ENCODE measurements at places on chromosomes 4 and X.

DNA sequence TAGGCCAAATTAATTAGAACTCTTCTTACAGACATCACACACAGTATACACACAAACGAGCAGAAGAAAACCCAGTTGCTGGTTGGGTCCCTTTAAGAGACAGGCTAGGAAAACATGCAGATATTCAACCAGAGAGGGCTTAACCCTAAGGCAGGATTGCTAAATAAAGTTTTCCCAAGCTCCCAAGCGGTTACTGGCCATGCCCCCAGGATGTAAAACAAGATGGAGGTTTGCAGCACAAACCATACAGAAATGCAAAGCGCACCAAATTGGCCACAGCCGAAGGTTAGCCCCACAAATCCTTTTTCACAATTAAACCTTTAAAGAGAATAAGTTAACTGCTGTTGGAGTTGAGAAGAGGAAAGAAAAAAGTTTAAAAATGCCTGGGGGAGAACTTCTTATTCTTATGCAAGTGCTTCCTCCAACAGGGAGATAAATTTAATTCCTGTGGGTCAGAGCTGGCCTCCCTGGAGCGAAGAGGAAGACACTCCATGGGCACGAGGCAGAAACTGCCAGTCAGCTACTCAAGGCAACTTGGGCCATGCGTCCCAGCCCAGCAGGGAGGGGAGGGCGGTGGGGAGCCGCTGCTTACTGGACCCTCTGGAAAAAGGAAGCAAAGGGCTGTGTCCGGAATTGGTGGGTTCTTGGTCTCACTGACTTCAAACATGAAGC is 167.6 kb upstream of the ARSJ start:
- no peak for DNase-seq

- no peak for DNase-seq
Observed at GRCh38 chr4:113522433-113522832, 239.1 kb downstream of the CAMK2D start.

DNA sequence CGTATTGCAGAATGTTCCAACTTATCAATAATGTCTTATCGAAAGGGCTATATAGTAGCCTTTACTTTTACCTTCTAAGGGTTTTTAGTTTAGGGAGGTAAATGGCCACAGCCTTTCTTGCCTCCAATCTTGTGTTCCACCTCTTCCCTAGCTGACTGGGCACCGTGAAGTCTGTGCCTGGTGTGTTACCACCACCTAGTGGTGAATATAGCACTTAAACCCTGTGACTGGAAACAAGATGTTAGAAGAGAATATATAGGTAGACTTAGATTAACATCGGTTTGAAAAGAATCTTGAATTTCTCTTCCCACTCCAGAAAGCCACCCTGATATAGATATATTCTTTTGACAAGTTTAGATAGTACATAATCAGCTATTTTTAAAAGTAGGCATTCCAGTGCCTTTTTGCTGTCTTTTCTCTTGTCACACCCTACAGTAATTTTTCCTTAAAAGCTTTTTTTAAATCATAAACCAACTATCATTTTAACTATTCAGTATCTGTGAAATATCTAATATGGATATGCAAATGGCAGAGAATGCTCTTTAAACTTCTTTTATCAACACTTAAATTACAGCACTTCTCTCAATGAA is 27.8 kb upstream of the ADH7 start:
- peak; percentile 71 for DNase-seq

GRCh38 chrX:19846995-19847790 is 40.2 kb downstream of the SH3KBP1 start:
- DNase-seq = no peak

DNA sequence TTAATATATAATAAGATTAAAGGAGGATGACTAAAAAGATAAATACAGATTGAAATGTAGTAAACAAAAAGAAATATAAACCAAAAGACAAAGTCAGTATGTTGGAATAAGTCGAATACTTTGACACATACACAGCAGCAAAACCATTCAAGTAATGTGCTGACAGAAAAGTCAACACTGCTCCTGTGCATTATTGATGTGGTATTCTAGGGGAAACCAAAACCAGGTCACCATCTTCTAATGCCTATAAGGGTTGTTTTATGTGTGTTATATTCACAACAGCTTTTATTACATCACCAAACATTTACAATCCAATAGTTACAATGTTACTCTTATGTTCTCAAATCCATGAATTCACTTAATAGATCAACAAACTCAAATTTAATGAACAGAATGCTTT is 111.8 kb upstream of the DKK2 start:
- DNase-seq = no peak

DNA sequence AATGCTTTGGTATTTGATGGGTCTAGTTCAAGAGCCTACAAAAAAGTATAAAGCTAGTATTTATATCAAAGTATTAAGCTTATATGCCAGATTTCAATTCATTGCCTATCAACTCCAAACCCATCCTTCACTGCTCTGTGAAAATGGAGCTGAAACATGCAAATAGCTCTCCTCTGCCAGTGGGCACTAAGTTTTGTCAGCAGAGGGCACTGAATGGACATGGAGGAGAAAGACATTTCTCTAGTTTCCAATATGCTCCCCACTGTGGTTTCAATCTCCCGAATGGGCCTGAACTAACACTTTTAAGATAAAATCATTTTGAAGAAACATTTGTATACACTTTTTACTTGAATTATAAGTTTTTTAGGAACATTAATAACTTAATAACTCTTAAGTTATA is 12.4 kb downstream of the PPID start:
- peak; percentile 1 for DNase-seq

- DNase-seq = peak; percentile 25
Observed at GRCh38 chrX:6053141-6053540, 175.5 kb downstream of the NLGN4X start.

GRCh38 chrX:18290200-18290599 is 64.3 kb downstream of the SCML2 start:
- DNase-seq = peak; percentile 61

GRCh38 chr4:85402371-85402770 is 72.6 kb upstream of the ARHGAP24 start:
- DNase-seq = no peak

- no peak for DNase-seq
Observed at GRCh38 chr4:153725831-153726154, 34.0 kb downstream of the RNF175 start.

DNA sequence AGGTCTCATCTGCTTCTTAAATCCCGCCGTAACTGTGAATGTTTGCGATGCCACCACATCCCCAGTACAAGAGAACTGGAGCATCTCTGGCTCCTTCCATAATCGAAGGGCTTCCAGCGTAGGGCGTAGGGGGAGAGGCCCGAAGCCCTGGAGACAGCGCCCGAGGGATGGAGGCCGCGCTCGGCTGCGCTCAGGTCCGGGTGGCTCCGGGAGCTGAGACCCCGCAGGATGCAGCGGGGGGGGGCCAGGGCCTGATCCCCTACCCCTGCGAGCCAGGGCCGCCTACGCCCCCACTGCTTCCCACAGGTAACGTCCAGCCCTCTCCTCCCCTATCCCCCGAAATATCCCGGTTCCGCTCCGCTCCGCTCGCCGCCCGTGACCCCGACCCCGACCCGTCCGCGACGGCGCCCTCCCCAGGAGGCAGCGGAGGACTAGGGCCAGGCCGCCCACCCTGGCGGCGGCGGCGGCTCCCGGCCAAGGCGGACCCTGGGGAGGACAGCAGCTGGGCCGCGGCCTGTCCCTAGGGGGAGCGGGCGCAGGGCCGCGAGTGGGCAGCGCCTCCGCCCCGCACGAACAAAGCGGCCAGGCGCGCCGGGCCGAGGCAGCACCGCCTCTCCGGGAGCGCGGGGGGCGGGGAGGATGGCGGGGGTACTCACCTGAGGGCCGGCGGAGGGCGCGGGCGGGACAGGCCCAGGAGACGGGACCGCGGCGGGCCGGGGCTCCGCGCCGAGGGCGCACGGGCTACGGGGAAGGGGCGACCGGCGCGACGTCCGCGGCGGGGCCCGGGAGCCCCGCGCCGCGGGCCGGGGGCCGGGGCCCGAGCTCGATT is 723 bp downstream of the WDFY3 start:
- peak; percentile 29 for DNase-seq

GRCh38 chrX:25124391-25124790 is 108.6 kb upstream of the ARX start:
- DNase-seq = no peak

DNA sequence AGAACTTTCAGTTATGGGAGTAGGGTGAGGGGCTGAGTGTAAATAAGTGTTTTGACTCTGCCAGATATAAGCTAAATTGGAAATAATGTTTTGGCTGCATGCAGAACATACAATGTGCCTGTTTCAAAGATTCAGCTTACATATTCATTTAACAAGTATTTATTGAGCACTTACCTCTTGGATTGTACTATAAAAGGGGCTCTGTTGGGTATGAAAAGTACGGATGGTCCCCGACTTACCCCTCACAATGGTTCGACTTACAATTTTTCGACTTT is 799 bp upstream of the AIFM1 start:
- DNase-seq = no peak

- no peak for DNase-seq
Observed at GRCh38 chrX:150869450-150869849, 29.0 kb downstream of the CD99L2 start.

- DNase-seq = no peak
Observed at GRCh38 chr4:15294832-15295231, 133.0 kb upstream of the C1QTNF7 start.

GRCh38 chr4:176964116-176964691 is 171.5 kb upstream of the VEGFC start:
- no peak for DNase-seq

- DNase-seq = no peak
Observed at GRCh38 chr4:157803421-157803820, 369.4 kb downstream of the GASK1B start.

- DNase-seq = no peak
Observed at GRCh38 chr4:99821918-99822503, 5.4 kb downstream of the DAPP1 start.

DNA sequence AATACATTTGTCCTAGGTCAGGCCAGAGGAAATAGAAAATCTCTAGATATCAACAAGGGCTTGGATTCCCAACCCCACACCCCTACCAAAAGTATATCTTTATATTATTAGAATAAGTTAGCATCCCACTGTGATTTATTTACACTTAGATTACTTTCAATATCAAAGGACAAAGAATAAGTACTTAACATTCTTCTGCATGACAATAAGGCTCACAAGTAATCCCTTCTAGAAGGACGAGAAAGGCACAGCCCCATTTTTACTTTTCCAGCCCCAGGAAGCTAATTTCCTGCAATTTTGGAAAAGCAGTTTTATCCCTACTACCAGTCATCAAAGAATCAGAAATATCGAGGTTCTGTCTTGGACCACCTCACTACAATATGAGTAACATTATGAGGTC is 14.1 kb upstream of the SLITRK2 start:
- DNase-seq = no peak

- DNase-seq = no peak
Observed at GRCh38 chr4:95289028-95289634, 259.6 kb downstream of the UNC5C start.

GRCh38 chr4:80385397-80386280 is 50.1 kb downstream of the CFAP299 start:
- DNase-seq = no peak

- no peak for DNase-seq
Observed at GRCh38 chr4:88244816-88245579, 39.4 kb downstream of the PPM1K start.

GRCh38 chr4:56652196-56652595 is 28.9 kb downstream of the HOPX start:
- DNase-seq = no peak

DNA sequence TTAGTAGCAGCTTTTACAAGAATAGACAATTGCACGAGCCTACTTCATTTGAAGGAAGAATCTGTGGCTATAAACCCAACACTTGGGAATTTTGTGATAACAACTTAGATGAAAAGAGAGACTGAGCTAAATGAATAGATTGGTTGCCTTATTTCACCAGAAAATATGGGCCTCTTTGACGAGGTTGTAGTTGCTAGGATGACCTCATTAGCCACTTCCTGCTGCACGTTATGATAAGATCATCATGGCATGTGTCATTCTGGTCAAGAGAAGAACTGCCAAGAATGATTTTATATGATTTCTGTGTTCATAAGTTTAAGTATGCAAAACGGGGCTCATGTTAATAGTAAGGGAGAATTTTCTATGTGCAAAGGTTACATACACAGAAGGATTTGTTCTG is 321.9 kb upstream of the GIMD1 start:
- DNase-seq = no peak

DNA sequence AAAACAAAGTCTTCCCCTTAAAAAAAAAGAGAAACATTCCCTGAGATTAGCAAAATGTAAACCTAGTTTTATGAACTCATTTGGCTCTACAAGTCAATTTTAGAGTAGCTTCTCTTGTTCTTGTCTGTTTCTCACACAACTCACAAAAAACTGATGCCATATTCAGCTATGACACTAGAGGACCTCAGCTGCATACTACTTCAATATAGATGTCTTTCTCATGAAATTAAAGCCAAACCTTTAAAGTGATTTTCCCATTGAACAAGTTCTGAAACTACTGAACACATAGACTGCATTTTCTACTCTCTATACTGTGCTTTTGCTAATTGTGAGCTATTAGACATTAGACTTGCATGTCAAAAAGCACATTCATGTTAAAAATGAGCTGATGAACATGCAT is 49.8 kb downstream of the TBCK start:
- DNase-seq = peak; percentile 4

DNA sequence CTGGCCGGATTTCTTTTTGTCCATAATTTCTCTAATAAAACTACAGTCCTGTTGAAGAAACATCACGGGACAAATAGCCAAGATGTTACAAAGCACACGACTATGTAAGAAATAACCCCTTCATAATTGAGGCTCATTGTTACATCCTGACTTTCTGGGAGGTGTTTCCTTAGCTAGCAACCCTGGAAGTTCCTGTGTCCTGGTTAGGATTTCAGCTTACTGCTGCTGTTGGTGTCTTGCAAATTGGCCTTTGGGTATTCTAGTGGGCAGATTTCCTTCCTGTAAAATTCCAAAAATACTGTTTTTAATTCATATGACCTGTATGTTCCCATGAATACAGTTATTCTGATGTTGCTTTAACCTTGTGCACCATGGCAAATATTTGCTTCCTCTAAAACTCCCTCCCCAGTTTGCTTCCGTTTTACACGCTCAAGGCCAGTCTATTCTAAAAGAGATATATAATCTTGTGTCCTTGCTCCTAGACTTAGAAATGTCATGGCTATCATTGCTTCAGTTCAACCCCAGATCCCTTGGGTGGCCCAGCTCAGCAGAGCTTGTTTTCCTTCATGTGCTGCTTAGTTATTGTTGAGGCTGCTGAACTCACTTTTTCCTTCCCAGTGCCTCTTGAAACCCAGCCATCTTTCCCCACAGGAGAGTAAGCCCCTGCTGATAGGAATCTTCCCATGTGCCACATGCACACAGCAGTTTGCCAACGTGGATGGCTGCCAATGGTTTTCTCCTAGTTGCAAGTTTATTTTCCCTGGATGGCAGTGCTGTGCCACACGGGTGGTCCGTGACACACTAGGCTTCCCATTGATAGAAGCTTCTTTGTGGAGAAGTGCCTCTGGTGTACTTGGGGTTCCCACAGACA is 75.8 kb downstream of the TSPAN7 start:
- DNase-seq = peak; percentile 80

GRCh38 chrX:154967603-154968002 is 54.9 kb downstream of the F8 start:
- no peak for DNase-seq

GRCh38 chr4:103753868-103754653 is 34.3 kb upstream of the TACR3 start:
- no peak for DNase-seq

GRCh38 chrX:2596555-2597255 is 94.4 kb upstream of the CD99 start:
- DNase-seq = no peak

All from NCI-H2171 treated with DMSO at 0.1 percent for 48 hours (cell line).